ENCODE measurements at places on chromosomes 3 and 15. TPM values are rescaled to one million over a fixed set of nuclear protein-coding genes. Genes with fewer than 3 reads are reported as not detected.

Gene CPN2
- not detected for total RNA-seq

Gene NDN
- total RNA-seq, result 34.8 TPM

- no peak for DNase-seq
Measured at GRCh38 chr3:31065765-31066164, 171.3 kb upstream of the GADL1 start.

- no peak for DNase-seq
Measured at GRCh38 chr3:151283907-151284461, 5.6 kb upstream of the P2RY14 start.

DNA sequence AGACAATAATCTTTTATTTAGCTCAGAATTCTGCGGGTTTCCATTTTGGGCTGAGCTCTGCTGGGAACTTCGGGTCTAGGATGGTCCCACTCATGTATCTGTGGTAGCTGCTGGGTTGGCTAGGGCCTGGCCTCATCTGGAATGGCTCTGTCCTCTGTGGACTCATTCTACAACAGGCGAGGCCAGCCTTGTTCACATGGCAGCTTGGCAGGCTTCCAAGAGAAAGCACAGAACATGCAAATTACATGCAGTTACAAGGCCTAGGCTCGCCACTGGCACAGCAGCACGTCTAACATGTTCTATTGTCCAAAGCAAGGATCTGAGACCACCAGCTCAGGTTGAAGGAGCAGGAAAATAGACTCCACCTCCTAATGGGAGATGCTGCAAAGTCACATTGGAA lies 431.4 kb downstream of the PDCD6IP start:
- no peak for DNase-seq

- DNase-seq, result no peak
Measured at GRCh38 chr15:66706840-66707239, 4.8 kb downstream of the SMAD6 start.

DNA sequence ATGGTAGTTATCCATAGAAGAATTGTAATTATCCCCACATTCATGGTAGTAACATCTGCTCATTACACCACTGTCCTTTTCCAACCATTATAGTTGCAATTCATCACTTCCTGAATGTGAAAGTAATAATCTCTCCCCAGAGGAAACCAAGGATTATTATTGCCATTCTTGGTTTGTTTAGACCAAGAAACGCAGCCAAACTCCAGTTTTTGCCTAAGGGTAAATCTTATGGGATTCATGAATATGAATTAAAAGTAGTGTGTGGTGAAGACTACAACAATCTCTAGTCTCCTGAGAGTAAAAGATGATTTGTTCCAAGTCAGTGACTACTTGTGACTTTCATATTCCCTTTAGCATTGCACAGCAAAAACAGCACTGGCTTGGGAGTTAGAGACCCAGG lies 45.7 kb upstream of the ABI3BP start:
- no peak for DNase-seq

DNA sequence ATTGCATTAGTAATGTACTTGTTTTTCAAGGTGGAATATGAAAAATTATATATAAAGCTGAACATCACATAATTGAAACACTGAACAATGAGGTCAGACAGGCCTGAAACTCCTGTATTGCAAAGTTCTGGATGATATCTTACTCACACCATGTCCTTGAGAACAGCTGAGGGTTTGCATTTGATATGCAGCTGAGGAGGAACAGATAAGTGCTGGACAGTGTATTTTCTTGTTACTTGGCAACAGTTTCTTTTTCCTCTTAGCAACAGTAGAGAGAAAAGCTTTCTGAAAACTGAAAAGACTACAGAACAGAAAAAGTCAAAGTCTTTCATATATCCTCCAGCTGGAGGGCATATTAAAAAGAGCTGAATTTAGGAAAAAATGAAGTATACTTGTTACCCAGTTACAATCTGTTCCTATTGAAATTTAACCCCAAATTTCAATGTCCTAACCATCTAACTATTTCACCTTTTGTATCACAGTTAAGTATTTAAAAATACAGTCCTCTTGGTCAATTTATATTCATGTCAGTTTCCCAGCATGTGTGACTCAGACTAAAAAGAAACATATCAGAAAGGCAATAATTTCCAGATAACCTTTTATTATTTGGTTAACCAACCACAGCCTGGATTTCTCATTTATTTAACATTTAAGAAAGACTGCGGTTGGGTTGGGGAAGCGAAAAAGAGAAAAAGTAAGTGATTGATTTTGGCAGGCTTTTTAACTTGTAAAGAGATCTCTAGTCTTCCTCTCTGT lies 733.0 kb upstream of the DPPA4 start:
- DNase-seq, result no peak

- DNase-seq, result peak; percentile 24
Measured at GRCh38 chr3:194272861-194273742, 78.0 kb downstream of the CPN2 start.

DNA sequence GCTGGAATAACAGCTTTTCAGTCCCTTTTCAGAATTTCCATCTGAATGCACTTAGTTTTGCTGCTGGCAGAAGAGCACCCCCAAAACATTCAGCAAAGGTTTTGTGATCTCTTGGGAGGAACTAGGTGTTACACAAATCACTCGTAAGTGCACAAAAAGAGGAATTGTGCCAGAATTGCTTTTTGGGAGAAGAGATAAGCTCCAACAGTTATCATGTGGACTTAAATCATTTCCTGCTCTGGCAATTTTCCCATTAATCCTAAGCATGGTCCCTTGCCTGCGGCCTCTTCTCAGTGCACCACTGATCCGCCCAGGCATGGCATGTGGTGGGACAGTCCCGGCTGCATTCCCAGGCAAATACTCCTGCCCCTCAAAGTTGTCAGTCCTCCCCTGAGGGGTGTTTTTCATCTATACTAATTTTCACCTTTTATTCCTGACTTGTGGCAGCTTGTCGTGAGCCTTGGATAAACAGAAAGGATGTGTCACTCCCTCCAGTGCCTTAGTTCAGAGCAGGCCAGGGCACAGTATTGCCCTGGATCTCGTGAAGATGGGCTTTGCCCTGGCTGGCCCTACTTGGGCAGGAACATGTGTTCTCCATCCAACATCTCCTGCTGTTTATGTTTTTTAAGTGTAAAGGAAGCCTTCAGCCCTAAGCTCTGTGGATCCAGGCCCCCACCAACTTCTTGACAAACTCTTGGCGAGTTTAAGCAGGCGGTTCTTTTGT lies 44.6 kb upstream of the VILL start:
- DNase-seq, result no peak

Measured in H9 (cell line).